Dermis microvascular lymphatic vessel endothelial cell (primary cell): ENCODE measurements at places on chromosomes 11 and 22.

DNA sequence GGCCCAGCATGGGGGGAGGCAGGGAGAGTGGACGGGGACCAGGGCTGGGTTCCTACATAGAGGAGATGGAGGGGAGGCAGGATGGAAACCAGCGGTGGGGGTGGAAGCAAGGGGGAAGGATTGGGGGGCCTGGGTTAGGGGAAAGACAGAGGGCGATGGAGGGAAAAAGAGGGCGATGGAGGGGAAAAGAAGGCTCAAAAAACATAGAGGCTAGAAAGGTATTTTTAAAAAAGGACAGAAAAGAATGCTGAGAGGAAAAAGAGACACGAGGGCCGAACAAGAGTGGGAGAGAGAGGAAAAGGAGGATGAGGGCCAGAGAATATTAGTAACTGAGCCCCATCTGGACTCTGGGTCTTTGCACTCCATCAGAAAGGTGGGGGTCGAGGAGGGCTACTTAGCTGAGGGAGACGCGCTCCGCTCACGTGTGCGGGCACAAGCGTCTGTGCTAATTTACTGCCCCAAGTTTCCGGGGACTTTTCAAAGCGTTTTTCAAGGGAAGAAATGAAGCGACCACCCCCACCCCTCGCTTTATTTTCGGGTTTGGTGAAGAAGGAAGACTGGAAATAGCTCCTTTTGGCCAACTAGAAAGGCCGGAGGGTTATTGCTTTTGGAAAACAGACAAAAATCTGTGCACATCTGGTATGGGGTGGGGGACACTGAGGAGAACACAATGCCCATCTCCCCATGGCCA lies 14.5 kb downstream of the PAX6 start:
- DNase-seq, result no peak

- no peak for DNase-seq
These were observed 17.4 kb downstream of the DRD2 start for GRCh38 chr11:113457784-113458183.

DNA sequence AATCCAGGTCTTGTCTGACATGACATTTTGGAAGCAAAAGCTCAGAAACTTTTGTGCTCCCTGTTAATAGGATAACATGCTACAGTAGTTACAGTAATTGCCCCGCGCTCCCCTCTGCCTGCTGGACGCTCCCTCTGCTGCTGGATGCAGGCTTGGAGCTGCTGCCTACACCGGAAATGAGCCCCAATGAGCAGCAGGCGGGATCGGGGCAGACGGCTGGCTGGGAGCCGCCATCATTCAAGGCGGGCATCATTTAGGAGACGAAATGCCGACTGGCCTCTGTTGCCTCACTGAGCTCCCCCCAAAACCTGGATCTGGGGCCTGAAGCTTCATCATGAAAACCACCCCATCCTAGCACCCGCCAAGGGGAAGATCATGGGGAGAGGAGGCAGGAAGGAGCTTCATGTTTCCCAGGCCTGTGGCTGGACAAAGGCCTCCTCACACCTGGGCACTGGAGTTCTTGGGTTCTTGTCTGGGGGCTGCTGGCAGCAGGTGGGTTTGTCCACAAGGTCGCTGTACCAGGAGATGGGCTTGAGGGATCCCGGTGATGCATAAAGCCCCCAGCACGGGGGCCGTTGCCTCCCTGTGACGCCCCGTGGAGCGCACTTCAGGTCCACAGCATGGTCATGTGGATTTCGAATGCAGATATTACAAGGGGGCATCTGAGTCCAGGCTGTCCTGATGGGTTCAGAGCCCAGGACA lies 664.3 kb downstream of the BRD1 start:
- no peak for DNase-seq

DNA sequence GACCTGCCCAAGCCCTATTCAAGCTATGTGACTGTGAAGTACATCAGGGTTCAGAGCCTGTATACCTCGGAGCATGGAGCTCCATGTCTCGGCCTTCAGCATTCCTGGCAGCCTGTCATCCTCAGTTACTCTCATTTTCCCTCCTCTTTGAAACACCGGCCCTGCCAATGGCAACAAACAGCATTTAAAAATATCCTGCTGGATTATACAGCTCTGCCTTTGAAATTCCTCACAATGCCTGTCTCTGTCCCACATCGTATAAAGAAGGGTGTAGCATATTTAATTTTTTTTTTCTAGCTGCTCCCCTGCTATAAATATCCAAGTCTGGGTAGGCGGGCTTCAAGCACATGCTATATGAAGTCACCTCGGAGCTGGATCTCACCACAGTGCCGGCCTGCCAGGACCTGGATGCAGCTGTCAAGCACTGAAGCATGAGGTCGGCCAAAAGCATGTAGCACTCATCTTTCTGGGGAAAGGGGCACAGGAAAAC lies 11.8 kb downstream of the ABTB2 start:
- no peak for DNase-seq

DNA sequence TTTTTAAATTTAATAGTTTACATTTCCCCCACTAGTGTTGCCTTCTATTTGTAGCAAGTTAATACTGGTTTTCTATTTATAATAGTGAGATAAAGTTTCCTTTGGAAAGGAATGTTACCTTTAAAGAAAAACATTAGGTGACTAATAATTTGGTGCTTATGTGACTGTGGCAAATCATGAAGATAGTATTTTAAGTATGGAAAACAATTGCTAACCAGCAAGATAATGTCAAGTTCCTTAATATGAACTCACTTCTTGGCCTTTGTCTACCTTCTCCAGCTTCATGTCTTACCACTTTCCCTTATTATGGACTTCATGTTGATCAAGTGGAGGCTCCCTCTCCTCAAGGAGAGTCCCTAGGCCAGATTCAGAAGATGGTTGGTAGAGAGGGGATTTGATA lies 27.2 kb downstream of the ARHGEF12 start:
- DNase-seq, result no peak

GRCh38 chr11:69438286-69438920 lies 43.1 kb upstream of the LINC01488 start:
- DNase-seq, result no peak

DNA sequence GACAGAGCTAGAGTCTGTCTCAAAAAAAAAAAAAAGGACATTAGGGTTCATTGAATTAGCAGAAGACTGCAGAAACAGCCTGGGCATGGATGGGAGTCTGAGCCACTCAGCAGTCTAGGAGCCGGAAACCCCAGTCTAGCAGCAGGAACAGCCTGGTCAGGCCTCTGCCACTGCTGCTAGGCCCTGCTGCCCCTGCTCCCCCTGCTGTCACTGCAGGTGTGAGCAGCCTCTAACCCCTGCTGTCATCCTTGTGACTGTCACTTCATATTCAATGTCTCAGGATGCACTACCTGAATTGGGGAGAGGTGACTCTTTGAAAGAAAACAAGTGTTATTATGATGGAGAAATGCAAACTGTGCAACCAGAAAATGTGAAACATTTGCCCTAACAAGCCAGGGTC lies 7.0 kb upstream of the DDX17 start:
- DNase-seq, result no peak

GRCh38 chr11:8022876-8023275 lies 35.7 kb downstream of the EIF3F start:
- DNase-seq, result no peak

DNA sequence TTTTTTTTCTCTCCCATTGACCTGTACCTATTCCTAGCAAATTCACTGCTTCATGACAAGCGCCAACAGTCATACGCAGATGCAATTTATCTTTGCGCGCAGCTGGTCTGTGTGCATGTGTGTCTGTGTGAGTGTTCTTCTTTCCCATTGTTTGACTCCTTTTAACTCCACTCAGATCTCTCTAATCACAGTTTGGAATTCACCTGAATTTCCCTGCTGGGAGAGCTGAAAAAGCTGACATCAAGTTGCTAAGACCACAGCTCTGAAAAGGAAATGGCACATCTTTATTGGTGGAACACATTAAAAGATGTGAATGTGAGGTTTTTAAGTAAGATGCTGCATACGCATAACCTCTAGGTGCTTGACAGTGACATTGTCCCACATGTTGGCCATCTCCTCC lies 187.4 kb upstream of the MTMR2 start:
- DNase-seq, result peak; percentile 85

- no peak for DNase-seq
These were observed 4.6 kb downstream of the APOL4 start for GRCh38 chr22:36197065-36197440.

DNA sequence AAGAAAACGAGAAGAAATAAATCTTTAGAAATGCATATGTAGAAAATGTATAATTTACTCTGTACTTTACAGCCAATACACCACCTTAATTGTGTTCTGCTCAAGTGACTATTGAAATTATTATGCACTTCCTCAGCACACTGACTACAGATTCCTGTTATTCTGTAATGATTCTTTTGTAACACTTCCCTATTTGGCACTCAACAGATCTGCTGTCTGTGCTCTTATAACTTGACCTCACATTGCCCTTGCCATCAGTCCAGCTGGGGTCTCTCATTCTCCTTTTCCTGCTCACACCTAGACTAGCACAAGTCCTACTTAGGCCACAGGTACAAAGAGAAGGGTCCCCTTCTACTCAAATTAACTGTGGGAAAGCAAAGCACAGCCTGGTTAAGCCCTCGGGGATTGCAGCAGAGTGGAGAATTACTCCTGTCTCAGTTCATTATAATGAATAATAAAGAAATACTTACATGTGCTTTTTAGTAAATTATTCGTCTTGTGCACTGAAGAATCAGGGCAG lies 860.4 kb downstream of the OPCML start:
- DNase-seq, result no peak

- peak; percentile 30 for DNase-seq
These were observed 8.8 kb downstream of the SCGB2A1 start for GRCh38 chr11:62217191-62217748.
